Cardiac ventricle fibroblast (primary cell): ENCODE measurements at places on chromosomes 1 and 21. TPM values are rescaled to one million over a fixed set of nuclear protein-coding genes. Genes with fewer than 3 reads are reported as not detected.

Gene VHLL
- not detected in 2 replicates for total RNA-seq

Gene NEK2
- 0.25 and 3.1 TPM in 2 replicates for total RNA-seq

Gene TINAGL1
- 9.4 and 12.2 TPM in 2 replicates for total RNA-seq

Gene RAB42
- 3.2 and 6.8 TPM in 2 replicates for total RNA-seq

Gene PADI3
- not detected in 2 replicates for total RNA-seq
